SW480 (cell line): ENCODE measurements at places on chromosomes 4 and X.
A peak's percentile ranks its signal among the peaks of the same experiment; 100 is the strongest.

DNA sequence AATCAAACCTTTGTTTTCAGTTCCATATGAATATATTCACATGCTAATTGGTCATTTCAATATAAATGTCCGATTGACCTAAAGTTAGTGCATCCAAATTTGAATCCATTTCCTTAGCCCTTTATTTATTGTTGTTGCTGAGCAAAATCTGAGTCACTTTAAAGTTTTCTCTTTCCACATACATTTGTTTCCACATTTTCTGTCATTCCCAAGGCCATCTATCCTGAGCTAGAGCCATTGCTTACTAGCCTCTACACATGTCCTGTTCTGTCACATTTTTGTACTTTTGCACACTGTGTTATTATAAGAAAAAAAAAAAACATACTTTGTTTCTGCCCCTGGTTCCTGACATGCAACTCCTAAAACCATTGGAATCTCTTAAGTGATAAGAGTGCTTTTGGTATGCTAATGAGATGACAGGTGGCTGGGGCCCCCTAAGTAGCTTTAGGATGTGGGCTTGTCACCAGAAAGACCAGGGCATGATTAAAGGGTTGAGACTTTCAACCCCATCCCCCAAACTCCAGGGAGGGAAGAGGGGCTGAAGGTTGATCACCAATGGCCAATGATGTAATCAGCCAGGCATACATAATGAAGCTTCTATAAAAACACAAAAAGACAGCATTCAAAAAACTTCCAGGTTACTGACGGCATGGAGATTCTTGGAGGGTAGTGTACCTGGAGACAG is 353.3 kb upstream of the MAGEB16 start:
- DNase-seq = peak; percentile 16

DNA sequence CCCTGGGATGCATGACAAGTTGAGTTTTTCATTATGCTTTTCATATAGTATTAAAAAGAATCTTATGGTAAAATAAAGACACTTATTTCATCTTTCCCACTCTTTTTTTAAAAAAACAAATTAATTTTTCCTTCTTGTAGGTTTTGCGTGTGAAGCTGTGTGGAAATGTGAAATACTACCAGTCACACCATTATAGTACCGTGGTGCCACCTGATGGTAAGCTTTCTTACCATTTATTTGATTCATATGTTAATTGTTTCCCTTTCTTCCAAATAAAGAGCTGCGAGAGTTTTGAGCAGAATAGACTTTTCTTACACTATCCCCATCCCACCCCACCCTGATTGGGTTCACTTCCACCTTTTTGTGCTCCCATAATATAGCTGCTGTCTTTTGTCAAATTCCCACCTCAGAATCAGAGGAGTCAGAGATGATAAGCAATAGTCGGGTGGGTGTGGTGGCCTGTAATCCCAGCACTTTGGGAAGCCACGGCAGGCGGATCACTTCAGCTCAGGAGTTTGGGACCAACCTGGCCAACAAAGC is 44.3 kb downstream of the CASP6 start:
- no peak for DNase-seq

GRCh38 chrX:54785901-54786300 is 12.2 kb downstream of the ITIH6 start:
- peak; percentile 2 for DNase-seq

DNA sequence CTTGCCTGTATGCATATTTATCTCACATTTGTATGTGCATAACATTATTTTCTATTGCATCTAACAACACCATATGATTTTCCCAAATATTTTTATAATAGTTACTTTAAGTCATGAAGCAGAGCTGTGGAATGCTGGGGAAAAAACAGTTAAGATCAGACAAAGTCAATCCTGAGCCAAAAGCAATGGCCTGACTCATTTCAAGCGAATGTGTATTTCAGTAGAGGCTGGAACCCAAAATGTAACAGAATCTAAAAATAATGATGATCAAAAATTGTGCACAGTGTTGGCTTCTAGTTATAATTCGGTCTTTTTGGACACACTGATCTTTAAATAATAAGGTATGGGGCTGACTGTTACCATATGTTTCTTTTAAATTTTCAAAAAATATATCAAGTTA is 516.2 kb upstream of the ADGRL3 start:
- DNase-seq = no peak

- DNase-seq = no peak
Observed at GRCh38 chrX:131279617-131280016, 9.5 kb downstream of the IGSF1 start.

DNA sequence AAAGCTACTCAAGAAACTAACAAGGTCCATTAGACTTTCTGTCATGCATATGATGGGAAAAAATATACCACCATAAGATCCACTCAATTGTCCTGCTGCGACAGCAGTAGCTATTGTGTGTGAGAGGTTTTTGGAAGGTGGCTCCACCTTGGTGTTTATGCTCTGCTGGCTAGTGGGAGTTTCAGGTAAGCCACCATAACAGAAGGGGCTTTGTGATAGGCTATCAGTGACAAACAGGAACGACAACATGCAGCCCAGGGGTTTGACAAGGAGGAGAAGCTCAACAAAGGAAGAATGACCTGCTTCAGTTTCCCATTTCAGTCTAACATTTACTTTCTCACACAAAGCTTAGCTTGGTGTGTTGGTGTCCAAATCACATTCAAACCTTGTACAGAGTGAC is 182.6 kb downstream of the ATOH1 start:
- DNase-seq = no peak

GRCh38 chr4:69714086-69714485 is 46.3 kb downstream of the SULT1B1 start:
- DNase-seq = no peak

GRCh38 chrX:33330798-33331197 is 119.4 kb upstream of the DMD start:
- DNase-seq = no peak

GRCh38 chr4:81898862-81899504 is 427.3 kb upstream of the RASGEF1B start:
- DNase-seq = peak; percentile 57
